Esophagus squamous epithelium (tissue), 5 donors: ENCODE measurements at places on chromosomes 6 and 20.

- DNase-seq = no peak
Measured at GRCh38 chr20:17685168-17685567, 3.1 kb upstream of the RRBP1 start.

DNA sequence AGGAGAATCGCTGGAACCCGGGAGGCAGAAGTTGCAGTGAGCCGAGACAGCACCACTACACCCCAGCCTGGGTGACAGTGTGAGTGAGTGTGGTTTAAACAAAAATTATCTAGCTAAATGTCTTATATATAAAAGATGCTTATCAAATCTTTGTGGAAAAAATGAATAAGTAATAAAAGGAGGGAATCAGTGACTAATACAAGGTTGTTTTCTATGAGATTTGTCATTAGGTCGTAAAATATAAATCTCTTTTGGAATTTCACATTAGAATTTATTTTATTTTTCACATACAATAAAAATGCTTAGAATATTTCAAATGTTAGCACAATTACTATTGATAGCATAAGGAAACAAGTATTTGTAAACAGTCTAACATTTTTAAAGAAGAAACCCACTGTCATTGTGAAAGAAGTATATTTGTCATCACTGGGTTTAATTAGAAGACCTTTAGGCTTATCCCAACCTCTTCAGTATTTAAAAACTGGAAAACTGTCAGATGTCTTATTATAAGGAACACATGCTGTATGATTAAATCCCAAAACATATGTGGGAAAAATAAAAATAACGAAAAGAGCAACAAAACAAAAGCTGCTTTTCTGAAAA is 47.1 kb downstream of the ASCC3 start:
- no peak for DNase-seq

DNA sequence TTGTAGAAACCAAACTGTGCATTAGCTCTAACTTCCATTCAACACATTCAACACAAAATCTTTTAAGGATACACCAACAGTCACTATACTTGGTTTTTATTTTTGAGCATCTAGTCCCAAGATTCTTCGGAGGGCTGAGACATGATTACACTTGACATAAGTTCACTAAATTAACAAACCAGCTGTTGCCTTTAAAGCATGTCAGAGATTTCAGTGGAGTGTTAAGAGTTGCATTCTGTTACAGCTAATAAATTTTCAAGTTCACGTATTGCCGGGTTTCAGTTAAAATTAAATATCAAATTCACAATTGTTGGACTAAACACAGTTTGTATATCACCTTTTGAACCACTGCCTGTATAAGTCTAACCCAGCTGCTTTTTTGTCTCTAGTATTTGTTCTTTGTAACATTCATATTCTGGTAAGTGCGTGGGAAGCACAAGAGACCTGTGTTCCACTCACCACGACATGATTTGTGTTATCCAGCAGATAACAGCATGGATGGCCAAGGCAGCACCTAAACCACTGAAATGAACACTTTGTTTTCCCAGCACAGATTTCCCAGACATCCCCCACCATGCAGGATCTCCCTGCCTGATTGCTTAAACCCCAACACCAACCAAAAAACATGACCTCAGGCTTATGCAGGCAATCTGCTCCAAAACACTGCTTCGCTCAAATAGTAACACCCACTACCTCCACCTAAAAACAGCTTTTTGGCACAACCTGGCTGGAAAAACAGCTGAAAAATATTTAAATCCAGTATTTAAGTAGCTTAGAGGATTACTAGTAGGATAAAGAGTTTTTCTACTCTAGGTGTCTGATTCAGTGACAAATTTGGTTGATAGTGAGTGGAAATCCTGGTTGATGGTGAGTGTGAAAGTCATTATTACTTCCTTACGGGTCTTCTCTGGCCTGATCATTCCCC is 286.5 kb upstream of the NT5E start:
- DNase-seq = no peak

GRCh38 chr6:44661221-44662008 is 273.9 kb downstream of the CDC5L start:
- DNase-seq = no peak

GRCh38 chr6:151847064-151847463 is 39.6 kb downstream of the ESR1 start:
- DNase-seq = no peak

DNA sequence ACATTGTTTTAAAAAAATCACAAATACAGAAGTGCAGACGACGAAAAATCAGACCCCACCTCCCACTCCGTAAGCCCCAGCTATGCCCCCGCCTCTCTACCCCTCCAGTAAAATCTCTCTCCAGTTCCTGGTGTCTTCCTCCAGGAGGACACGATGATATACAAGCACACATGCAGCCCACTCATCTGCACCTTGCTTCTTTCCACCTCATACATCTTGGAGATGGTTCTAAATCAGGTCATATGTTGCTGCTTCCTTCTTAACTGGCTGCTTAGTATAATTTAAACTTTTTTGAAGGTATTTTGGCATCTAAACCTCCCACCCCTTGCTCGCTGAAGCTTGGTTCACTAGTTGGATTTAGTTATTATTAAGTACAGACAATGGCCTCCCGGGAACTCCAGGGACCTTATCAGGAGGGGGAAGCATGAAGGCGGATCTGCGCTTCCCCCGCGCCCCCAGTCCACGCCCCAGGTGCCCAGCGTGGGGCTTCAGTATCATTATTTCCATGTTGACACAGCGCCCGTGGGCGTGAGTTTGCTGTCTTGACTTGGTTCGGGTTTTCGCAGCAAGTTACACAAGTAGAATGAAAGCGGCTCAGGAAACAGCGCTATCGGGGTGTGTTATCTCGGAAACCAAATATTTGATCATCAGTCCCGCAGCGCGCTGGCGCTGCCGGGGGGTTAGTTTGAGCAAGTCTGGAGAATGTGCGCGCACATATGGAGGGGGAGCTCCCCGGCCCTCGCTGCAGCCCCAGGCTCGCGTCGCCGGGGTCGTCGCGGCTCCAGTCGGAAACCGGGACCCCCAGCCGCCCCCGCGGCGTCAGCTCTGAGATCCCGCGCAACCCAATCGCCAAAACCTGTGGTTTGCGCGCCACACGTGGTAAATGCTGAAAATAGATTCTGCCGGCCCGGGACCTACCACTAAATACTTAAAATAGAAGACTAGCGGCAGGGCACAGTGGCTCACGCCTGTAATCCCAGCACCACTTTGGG is 2.3 kb downstream of the BMP7 start:
- DNase-seq = no peak

DNA sequence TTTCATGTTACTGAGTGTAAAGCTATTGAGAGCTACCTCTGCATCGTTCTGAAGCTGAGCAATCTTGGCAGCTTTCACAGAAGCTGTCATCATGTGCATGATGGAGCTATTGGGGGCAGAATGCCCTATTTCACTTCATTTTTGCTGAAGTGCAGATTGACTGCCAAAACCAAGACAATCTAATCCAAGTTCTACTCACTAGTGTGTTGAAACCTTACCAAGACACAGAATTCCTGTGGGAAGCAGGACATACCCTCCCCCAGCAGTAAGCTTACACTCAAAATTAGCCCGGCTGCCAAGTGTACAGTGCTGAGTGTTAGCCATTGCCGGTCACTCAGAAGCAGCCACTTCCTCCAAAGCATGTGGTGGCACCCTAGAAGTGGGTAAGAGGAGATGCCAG is 177.3 kb upstream of the TENT5A start:
- DNase-seq = no peak

DNA sequence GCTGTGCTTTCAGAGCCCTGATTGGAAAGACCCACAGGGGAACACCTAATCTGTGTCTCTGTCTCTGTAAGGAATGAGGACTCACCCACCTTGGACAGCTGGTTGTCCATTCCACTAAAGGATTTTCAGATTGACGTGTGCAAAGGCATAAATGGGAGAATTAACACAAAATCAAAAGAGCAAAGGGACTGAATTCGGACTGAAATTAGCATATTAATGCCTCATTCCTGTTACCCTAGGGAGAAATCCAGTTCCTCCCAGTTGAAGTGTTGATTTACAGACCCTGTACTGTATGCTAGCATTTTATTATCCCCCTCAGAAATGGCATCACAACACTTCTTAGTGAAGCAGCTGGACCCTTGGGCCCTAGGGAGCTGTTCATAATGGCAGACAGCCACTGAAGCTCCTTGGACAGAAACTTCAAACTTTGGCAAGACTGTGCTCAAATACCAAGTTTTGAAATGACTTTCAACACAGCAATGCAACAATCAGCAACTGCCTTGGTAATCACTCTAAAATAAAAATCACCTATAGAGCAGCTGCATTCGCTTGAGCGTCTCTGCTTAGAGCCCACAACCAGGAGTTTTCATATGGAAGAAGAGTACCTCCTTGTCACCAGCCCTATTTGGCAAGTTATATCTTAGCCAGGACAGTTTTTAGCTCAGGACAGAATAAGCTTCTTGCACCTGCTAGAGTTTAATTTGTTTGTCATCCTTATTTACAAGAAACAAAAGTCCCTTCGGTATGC is 118.1 kb downstream of the TRDN start:
- DNase-seq = no peak

DNA sequence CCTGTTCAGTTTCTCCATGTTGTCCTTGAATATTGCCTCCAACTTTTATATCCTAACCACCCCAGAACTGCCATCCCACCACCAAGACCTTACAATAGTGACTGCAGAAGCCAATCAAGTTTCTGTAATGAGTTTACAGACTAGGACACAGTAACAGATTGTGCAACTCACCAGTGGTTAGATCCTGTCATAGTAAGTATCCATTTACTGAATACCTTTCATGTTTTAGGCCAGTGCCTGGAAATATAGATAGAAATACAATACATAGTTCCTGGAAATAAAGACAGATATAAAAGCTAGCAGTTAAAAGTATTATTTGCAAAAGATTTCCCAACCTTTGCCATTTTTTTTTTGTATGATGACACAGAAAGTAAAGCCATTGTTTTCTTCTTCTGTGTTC is 471.8 kb upstream of the BTBD3 start:
- no peak for DNase-seq

DNA sequence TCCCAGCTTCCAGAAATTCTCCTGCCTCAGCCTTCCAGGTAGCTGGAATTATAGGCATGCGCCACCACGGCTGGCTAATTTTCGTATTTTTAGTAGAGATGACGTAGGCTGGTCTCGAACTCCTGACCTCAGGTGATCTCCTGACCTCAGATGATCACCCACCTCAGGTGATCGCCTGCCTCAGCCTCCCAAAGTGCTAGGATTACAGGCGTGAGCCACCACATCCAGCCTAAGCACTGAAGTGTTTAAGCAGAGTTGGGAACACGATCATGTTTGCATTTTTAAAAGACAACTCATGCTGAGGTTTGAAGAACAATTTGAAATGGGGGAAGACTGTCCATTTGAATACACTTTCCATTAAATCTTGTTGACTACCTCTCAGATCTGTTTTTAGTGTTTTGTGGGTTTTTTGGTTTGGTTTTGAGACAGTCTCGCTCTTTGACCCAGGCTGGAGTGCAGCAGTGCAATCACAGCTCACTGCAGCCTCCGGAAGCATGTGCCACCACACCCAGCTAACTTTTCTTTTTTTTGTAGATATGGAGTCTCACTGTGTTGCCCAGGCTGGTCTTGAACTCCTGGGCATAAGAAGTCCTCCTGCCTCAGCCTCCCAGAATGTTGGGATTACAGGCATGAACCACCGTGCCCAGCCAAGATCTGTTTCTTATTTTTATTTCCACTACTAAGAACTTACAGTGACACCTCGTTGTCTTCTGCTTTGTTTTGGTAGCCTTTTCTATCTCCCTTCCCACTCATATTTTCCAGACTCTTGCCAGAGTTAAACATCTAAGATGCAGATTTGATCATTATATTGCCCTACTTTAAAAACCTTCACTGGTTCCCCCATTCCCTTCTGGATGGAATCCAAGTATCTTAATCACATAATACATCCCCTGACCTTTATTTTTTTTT is 5.5 kb downstream of the CASP8AP2 start:
- no peak for DNase-seq

DNA sequence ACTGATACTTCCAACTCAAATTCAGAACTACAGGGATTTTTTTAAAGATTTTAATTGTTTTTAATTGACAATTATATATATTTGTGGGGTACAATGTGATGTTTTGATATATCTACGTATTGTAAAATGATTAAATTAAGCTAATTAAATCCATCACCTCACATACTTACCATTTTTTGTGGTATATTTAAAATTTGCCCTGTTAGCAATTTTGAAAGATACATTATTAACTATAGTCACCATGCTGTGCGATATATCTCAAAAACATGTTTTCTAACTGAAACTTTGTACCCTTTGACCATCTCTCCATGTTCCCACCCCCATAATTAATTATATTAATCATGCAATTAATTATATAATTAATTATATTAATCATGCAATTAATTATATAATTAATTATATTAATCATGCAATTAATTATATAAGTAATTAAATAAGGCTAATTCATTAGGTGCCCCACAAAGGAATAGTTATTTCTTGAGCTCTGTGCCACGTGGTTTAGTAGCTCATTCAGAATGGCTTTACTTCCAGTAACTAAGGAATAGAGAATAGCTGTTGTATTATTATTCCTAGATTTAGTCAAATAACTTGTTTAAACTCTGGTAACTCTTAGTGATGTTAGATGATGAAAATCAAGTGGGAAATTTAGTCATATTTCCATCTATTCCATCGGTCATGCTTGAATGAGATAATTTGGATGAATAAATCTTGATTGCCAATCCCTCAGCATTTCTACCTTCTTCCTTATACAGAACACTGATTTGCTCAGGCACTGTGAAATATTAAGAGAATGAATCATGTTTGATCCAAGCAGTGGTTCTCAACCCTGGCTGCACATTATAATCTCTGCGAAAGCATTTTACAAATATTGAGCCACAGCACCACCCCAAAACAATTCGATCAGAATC is 25.1 kb downstream of the LOC128125822 start:
- DNase-seq = no peak
